ENCODE measurements at places on chromosomes 16 and 17. TPM values are rescaled to one million over a fixed set of nuclear protein-coding genes. Genes with fewer than 3 reads are reported as not detected.

GJD3 gene
- 0.71 TPM for total RNA-seq

MAP2K3 gene
- 84.7 TPM for total RNA-seq

ZNF23 gene
- total RNA-seq = 6.0 TPM

TPSD1 gene
- not detected for total RNA-seq

GPRC5C gene
- total RNA-seq = 48.8 TPM

TPSAB1 gene
- 0.27 TPM for total RNA-seq

KCNH4 gene
- 0.29 TPM for total RNA-seq

NT5M gene
- 11.8 TPM for total RNA-seq

JPT1 gene
- 689 TPM for total RNA-seq

KLHL10 gene
- not detected for total RNA-seq

PSMC5 gene
- 222 TPM for total RNA-seq

MYOCD gene
- 0.41 TPM for total RNA-seq

CACNG1 gene
- 0.07 TPM for total RNA-seq

NOTUM gene
- total RNA-seq = 0.21 TPM

CPPED1 gene
- 29.4 TPM for total RNA-seq

TM4SF5 gene
- 0.77 TPM for total RNA-seq

CES5A gene
- total RNA-seq = not detected

TBC1D3K gene
- total RNA-seq = not detected

SHISA9 gene
- 0.08 TPM for total RNA-seq

KRTAP4-9 gene
- not detected for total RNA-seq

MYH2 gene
- not detected for total RNA-seq

CNTNAP4 gene
- not detected for total RNA-seq

GSDMA gene
- total RNA-seq = not detected

LCAT gene
- total RNA-seq = 11.0 TPM

SOX9 gene
- 12.2 TPM for total RNA-seq

CHTF18 gene
- total RNA-seq = 27.2 TPM

ACADVL gene
- 416 TPM for total RNA-seq

MYO1C gene
- total RNA-seq = 96.3 TPM

CCL1 gene
- not detected for total RNA-seq

TMEM107 gene
- 21.4 TPM for total RNA-seq

ADAD2 gene
- total RNA-seq = not detected

CLEC19A gene
- 0.08 TPM for total RNA-seq

CIBAR2 gene
- not detected for total RNA-seq

GNAO1 gene
- total RNA-seq = 0.72 TPM
